ENCODE measurements at places on chromosomes 13 and 19. TPM values are rescaled to one million over a fixed set of nuclear protein-coding genes. Genes with fewer than 3 reads are reported as not detected.

GRCh38 chr19:21202865-21203494 is 61.1 kb downstream of the ZNF431 start:
- DNase-seq: peak; percentile 17

TLE6 gene
- 2.8 TPM for total RNA-seq

- no peak for DNase-seq
These were observed 175.8 kb downstream of the TDRD3 start for GRCh38 chr13:60572855-60573254.

- peak; percentile 58 for DNase-seq
These were observed 471.4 kb downstream of the MYO16 start for GRCh38 chr13:109100705-109101304.

DNA sequence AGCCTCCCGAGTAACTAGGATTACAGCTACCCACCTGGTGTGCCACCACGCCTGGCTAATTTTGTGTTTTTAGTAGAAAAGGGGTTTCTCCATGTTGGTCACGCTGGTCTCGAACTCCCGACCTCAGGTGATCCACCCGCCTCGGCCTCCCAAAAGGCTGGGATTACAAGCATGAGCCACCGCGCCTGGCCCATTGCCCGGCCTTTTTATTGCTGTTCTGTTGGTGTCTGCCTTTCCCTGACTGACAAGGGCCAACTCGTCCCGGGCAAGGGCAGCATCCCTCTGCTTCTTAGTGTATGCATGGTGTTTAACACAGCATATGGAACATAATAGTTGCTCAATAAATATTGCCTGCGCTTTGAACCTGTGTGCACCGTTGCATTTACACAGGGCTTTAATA is 6.2 kb upstream of the RETN start:
- DNase-seq: no peak

GRCh38 chr13:28137596-28137995 is 749 bp upstream of the PAN3 start:
- no peak for DNase-seq

DNA sequence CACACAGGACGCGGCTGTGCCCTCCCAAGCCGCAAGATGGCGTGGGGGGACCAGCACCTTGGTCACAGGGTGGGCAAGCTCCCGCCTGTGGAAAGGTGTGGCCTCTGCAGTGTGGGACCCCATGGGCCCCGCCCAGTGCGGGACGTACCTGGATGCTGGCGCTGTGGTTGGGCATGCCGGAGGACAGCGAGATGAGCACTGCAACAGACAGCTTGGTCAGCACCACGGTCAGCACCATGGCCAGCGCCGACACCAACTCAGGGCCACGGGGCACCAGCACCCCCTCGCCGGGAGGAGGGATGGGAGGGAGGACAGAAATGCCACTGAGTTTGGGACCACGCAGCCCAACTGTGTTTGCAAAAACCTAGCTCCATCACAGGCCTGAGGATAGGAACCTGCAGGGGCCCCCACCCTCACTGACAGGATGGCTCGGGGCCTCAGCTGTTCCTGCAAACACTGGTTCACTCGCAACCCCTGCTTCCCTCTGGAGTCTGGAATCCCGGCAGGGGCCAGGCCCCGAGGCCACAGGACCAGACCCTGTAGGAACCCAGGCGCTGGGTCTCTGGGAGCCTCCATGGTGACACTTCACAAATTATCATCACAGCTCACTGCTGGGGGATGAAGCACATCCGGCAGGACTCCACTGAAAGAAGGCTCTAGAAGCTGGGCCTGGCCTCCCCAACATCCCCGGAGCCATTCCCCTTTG is 27.1 kb downstream of the IZUMO4 start:
- no peak for DNase-seq

GRCh38 chr19:13742756-13743155 is 21.6 kb upstream of the MRI1 start:
- DNase-seq: peak; percentile 75

- DNase-seq: no peak
These were observed 265.6 kb downstream of the DCLK1 start for GRCh38 chr13:35865341-35866240.

DNA sequence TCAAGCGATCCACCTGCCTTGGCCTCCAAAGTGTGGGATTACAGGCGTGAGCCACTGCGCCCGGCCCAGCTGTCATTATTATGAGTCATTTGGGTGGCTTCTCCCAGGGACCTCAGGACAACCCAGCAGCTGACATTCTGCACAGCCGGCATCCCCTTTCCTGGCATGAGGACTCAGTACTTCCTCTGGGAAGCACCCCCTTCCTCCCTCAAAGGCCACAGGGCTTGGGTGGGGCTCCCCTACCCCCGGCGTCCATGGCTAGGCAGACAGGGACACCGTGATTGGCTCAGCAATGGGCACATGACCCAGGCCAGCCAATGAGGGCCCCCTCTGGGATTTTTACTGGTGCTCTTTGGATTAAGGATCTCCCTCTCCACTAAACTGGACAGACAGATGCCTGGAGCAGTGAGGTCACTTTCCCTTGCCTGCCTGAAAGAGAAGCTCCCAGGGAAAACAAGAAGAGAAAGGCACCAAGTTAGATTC is 6.0 kb downstream of the KANK2 start:
- peak; percentile 82 for DNase-seq

DNA sequence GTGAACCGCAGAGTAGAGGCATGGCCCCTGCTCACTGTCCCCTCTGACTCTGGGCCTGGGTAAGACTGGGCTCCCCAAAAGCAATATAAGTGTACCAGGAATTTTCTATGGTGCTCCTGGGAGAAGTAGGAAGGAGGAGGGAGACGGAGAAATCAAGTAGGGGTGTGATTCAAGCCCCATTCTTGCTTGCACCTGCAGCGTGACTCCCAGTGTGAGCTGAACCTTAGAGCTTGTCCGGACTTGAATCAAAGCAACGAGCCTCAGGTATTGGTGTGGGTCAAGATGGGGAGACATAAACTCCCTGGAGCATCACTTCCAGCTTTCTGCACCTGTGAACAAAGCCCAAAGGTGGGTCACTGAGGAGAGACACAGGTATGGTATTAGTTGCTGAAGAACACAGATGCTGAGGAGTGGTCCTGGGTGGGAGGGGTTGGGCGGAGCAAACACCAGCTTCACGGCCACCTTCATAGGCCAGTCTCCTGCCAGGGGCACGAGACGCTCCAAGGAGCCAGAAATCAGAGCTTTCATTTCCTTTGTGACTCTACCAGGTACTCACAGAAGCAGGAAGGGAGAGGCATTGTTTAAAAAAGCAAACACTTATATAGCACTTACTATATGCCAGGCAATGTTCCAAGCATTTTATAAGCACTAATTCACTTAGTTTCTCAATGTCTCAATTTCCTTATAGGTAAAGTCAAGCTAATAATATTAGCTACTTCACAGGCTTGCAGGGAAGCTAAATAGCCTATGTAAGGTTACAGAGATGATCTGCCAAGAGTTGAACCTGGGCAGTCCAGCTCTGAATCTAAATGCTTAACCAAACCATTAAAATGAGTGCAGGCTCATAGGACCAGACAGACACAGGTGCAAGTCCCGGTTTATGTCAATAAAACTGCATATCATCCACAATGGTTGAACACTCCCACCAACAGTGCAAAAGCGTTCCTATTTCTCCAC is 775.3 kb downstream of the UQCRFS1 start:
- DNase-seq: no peak

DNA sequence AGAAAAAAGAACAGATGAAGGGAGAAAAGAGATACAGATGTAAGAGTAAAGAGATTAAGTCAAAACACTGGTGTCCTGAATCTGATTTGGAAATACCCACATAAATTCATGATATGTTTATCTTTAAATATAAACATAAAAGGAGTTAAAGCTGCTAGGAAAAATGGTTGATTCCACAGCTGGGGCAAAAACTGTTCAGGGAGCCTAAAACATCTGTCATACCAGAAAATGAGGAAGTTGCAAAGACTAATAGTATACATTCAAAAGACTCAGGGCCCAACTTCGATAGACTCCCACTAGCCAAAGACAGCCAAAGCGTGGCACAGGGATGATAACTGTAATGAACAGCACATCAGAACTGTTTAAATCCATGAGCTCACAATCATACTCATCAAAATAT is 62.0 kb downstream of the ABCC4 start:
- DNase-seq: no peak

- DNase-seq: no peak
These were observed 102.2 kb upstream of the PEG3 start for GRCh38 chr19:56942756-56943155.

DNA sequence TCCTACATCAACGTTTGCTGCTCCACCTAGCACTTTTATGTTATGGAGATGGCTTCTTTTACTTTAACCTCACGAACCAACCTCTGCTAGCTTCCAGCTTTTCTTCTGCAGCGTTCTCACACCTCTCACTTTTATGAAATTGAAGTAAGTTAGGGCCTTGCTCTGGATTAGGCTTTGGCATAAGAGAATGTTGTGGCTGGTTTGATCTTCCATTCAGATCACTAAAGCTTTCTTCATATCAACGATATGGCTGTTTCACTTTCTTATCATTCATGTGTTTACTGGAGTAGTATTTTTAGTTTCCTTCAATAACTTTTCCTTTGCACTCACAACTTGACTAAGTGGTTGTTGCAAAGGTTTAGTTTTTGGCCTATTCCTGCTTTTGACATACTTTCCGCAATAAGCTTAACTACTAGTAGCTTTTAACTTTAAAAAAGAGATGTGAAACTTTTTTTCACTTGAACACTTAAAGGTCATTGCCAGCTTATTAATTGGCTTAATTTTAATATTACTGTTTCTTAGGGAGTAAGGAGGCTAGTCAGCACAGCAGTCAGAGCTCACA is 60.0 kb upstream of the SPRY2 start:
- no peak for DNase-seq

FFAR3 gene
- total RNA-seq: not detected

- DNase-seq: no peak
These were observed 28.1 kb downstream of the GPX4 start for GRCh38 chr19:1131718-1132551.

GRCh38 chr19:58559275-58560006 is 1.0 kb upstream of the UBE2M start:
- peak; percentile 94 for DNase-seq

- peak; percentile 91 for DNase-seq
These were observed at the start of gene RB1 for GRCh38 chr13:48303359-48304142. Gene RB1, plus strand, starts transcription at chr13:48303751. Its CDS starts 162 bp downstream, at chr13:48303913.

GRCh38 chr13:80265348-80265747 is 75.6 kb downstream of the SPRY2 start:
- DNase-seq: no peak

GRCh38 chr19:8654591-8655339 is 24.3 kb downstream of the NFILZ start:
- DNase-seq: peak; percentile 48

- no peak for DNase-seq
These were observed 369 bp upstream of the TMC4 start for GRCh38 chr19:54173359-54173699.

DNA sequence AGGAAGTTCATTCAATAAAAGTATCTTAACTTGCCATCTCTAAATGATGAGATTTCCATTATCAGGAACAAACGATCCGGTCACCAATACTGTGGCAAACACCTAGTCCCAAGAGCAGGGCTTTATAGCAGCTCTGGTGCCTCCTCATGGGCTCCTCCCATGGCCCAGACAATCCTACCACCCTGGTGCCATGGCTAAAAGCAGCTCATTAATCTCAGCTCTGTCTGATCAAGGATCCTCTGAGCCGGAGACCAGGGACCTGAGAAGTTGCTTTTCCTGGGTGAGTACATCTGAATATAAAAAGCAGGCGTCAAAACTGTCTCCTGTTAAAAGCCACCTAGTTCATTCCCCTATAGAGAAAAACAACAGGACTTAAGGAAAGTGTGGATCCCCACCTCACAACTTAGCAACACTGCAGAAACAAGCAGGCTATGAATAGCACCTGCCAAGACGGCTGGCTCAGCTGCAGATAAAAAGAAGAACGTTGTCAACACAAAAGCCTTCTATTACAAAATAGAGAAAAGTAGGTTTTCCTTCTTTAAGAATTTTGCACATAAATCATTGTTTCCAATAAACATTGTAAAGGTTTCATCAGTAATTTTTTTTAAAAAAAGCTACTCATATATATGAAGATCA is 30.3 kb downstream of the TSHZ3 start:
- DNase-seq: no peak

DNA sequence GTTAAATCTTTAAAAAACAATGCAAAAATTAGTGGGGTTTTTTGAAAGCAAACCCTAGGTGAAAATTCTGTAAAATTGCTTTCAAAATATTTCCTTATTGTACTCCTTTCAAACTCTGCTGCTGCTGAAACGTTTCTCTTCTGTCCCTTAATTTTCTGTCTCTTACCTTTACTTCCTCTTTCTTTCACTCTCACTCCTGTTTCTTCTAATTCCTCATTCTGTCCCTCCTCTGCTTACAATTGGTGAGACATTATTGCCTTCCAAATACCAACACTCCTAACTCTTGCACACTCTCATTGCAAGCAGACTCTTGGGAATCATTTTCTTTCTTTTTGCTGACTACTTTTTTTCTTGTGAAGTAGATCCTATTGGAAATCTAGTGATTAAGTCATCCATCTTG is 685.6 kb upstream of the SLITRK1 start:
- no peak for DNase-seq

GRCh38 chr19:294946-295686 is 3.9 kb upstream of the PLPP2 start:
- DNase-seq: peak; percentile 14

PAN3 gene
- total RNA-seq: 12.9 TPM

Data from M059J (cell line).